CD4-positive, alpha-beta T cell treated with Interleukin-2 at 100 ng/mL for 4 hours (primary cell): ENCODE measurements at places on chromosomes 16 and 17.
A peak's percentile ranks its signal among the peaks of the same experiment; 100 is the strongest.

GRCh38 chr16:67514382-67514828 is 14.2 kb upstream of the RIPOR1 start:
- peak; percentile 85 for DNase-seq

DNA sequence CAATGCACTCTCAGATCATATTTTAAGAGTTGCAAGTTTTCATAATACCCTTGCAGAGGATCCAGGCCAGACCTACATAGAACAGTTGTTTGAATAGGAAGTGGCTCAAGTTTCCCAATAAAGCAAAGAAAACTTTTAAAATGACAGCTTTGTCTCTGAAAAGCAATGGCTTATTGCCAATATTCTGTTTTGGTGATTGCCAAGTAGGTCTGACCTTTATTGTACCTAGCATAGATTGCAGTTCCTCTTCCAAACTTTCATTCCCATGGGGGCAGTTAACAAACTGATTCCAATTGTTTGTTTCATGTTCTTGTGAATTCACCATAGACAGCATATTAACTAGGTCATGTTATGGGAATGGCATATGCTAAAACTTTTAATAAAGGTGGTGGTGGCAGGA is 664.6 kb upstream of the CA10 start:
- no peak for DNase-seq

GRCh38 chr16:64478252-64478906 is 643.5 kb downstream of the CDH11 start:
- no peak for DNase-seq

DNA sequence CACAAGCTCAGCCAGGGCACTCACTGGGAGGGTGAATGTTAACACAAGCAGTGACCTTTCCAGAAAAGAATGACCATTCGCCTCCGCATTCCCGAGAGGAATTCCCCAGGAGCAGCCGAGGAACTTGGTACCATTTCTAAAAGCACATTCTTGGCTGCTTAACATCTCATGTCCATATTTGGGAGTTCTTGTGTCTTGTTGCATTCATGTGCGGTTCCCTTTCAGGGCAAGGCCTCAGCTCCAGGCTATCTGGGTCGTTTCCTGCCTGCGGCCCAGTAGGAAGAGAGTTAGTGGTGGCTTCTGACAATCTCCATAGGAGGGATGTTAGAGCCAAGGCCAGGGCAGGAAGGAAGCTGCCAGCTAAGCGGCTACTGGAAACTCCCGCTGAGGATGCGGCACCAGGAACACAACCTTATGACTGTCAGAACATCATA is 27.8 kb upstream of the MEAK7 start:
- no peak for DNase-seq

GRCh38 chr17:67676305-67676704 is 41.4 kb upstream of the NOL11 start:
- no peak for DNase-seq

DNA sequence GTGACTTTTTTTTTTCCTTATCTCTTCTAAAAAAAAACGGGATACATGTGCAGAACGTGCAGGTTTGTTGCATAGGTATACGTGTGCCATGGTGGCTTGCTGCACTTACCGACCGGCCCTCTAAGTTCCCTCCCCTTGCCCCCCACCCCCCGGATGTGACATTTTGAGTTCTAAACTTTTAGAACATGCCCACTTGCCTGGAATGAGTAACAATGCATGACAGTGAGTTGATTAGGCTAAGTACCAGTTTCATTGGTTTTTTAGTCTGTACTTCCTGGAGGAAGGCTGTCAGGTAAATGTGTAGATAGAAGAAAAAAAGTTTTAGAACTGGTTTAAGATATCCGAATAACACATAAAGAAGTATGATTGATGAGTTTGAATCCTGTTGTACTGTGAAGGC is 4.0 kb downstream of the BPTF start:
- peak; percentile 51 for DNase-seq

DNA sequence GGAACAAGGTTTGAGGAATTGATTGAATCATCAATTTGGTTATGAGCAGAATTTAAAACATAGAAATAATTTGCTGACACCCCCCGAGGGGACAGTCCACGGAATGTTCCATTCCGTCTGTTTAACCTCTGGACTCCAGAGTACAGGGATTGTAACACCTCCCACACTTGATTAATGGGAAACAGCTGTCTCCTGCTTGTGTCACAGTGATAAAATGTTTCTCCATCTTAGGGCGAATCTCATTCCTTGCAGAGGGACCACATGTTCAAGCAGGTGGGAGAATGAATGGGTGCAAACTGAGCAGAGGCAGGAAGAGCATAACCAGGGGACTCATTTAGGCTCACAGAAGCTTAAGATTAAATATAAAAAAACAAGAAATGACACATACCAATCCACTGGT is 249.5 kb upstream of the RBFOX1 start:
- no peak for DNase-seq

GRCh38 chr16:23510164-23510914 is at the start of gene GGA2:
Gene GGA2 (minus strand): TSS chr16:23510494. CDS start chr16:23510411, 83 bp downstream.
- DNase-seq: peak; percentile 76

DNA sequence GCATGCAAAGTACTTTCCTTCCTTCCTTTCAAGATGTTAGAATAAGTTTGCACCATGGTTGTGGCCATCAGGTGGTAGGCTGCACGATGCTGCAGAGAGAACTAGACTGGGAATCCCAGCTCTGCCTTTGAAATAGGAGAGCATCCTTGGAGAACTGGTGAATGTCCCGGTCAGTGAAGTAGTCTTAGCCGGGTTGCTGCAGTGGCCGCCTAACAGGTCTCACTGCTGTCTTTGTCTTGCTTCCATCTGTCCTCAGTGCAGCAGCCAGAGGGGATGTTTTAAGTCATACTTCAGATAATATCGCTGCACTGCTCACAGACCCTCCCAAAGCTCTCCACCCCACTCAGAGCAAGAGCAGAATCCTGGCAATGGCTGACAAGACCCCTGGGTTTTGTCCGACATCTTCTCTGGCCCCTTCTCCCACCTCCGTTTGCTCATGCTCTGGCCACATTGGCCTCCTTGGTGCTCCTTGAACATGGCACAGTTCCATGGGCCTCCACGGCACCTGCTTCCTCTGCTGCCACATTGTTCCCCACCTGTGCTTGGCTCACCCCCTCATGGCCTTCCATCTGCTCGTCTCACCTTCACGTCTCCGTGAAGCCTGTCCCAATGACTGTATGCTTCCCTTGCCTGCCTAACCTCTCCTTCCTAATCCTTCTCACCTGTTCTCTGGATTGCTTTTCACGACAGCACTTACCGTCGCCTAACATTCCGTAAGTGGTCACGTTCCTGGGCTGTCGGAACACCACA is 439.8 kb downstream of the UTP18 start:
- no peak for DNase-seq

DNA sequence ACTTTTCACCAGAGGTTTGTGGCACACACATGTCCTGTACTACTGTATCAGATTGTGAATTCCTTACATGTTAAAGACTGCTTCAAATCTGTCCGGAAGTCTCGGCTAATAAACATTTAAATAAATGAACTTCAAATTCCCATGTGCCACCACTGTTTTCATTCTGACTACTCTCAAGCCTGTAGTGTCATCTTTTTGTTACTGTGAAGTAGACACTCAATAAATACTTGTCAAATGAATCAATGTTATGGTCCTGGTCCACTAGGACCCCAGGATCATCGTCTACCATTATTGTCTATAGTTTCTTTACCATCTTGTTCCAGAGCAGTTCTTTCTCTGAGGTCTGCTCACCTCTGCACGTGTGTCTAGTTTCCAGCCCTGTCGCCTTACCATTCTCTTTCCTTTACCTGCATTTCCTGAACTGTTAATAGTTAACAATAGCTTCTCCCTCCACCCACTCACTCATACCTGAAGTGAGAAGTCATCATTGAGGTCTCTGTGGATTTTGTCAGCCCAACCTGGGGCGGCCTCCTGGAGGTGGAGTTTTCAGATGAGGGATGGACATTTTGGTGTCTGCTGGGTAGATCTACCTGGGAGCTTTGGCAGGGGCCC is 333.0 kb downstream of the SEC14L1 start:
- DNase-seq: no peak

DNA sequence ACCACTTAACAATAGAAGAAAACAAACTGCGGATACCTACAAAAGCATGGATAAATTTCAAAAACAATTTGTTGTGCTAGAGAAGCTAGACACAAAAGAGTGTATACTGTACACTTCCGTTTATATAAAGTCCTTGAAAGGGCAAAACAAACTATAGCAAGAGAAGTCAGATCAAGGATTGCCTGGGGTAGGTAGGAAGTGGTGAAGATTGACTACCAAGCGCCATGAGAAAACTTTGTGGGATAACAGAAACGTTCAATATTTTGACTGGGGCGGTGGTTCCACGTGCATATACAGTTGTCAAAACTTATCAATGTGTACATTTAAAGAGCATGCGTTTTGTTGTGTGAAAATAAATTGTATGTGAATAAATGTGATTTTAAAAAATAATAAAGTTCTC is 55.6 kb upstream of the CCL2 start:
- DNase-seq: no peak

GRCh38 chr17:39872751-39873150 is 4.7 kb downstream of the ZPBP2 start:
- DNase-seq: no peak

DNA sequence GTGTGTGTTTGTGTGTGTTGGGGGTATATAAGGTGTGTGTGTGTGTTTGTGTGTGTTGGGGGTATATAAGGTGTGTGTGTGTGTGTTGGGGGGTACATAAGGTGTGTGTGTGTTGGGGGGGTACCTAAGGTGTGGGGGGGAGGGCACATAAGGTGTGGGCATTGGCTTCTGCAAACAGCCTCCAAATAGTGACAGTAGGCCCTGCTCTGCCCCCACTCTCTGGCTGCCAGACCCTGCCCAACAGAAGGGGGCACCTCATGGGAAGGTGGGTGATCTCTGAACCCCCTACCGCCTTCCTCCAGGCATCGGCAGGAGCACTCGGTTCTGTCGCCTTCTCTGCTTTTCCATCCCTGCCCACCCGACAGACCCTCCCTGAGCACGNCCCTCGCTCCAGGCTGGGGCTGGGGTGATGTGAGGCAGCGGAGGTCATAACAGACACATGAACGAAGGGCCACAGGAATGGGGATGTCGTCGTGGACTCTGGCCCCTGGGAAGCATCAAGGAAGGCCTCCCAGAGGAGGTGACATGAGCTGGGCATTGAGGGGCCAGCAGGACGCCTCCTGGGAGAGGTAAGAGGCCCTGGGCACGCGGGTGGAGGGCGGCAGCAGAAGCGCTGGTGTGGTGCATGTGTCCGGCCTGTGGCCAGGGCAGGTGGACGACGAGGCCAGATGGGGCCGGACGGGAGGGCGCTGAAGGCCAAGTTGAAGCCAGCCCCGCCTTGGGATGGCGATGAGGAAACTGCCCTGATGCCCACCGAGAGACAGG is 136.6 kb upstream of the RPH3AL start:
- peak; percentile 14 for DNase-seq

- peak; percentile 61 for DNase-seq
Measured at GRCh38 chr17:39667945-39668924, at the start of gene PNMT. Gene PNMT (plus strand): TSS chr17:39668453. CDS start chr17:39668476, 23 bp downstream.

GRCh38 chr17:9729735-9730420 is 61.5 kb downstream of the DHRS7C start:
- no peak for DNase-seq

DNA sequence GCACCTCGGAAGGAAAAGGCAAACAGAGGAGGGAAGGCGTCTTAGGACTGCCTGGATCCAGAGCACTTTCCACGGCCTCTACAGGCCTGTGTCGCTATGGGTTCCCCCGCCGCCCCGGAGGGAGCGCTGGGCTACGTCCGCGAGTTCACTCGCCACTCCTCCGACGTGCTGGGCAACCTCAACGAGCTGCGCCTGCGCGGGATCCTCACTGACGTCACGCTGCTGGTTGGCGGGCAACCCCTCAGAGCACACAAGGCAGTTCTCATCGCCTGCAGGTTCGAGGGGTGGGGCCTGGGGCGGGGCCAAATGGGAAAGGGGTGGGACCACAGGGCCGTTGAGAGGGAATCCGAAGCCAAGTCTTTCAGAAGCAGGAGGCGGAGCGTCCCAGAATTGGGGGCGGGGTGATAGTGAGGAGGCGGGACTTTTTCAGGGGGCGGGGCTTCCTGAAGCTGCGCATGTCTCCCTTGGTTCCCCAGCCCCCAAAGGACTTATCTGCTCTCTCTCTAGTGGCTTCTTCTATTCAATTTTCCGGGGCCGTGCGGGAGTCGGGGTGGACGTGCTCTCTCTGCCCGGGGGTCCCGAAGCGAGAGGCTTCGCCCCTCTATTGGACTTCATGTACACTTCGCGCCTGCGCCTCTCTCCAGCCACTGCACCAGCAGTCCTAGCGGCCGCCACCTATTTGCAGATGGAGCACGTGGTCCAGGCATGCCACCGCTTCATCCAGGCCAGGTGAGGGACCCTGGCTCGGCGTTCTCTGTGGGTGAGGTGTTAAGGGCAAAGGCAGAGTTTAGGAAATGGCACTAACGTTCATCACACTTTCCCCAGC is 939 bp downstream of the BCL6B start:
- peak; percentile 96 for DNase-seq

- no peak for DNase-seq
Measured at GRCh38 chr16:81158964-81159363, 62.8 kb upstream of the GCSH start.

DNA sequence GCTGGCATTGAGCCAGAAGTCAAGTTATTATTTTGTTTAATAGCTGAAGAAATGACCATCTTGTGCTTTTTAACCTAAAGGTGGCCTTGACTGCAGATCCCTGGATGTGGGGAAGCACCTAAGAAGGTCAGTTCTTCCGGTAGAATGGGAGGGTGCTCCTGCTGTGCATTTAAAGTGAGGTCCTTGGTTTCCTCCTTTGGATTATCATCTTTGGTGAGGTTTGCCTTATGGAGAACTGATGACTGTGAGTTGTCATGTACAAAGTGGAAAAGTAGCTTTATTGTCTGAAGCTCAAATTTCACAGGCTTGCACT is 66.5 kb downstream of the PCTP start:
- DNase-seq: no peak

- no peak for DNase-seq
Measured at GRCh38 chr17:78783711-78784324, 1.7 kb upstream of the CYTH1 start.

- DNase-seq: no peak
Measured at GRCh38 chr17:66782851-66783250, 52.1 kb upstream of the CACNG5 start.

GRCh38 chr17:18321309-18321708 is 6.2 kb downstream of the SMCR8 start:
- no peak for DNase-seq

- no peak for DNase-seq
Measured at GRCh38 chr16:66289986-66290385, 76.5 kb upstream of the CDH5 start.

DNA sequence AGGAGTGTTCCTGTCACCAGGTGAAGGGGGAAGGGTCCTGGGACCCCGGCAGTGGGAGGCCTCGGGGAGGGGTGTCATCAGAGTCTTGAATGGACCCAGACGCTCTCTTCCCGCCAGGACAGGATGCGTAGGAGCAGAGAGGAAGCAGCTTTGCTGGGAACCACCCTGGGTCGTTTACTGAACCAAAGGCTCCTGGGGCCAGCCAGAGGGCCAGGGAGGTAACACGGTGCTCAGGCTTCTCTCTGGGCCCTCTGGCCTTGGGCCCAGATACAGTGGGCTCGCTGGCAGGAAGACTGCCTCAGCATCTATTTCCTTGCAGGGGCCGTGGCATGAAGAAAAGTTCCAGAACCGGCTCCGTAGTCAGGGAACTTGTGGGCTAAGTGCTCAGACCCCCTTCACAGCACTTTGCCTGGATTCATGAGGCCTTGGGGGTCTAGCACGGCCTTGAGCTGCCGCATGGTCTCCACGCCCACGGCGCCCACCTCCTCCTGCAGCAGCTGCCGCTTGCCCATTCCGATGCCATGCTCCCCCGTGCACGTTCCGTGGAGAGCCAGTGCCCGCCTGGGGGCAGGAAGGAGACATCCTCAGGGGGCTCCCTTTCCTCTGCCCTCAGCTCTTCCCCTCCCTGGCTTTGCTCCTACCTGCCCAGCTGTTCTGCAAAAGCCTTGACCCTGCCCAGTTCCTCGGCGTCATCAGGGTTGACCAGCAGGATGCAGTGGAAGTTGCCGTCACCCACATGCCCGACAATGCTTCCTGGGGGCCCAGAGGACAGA is 4.4 kb downstream of the LDHD start:
- no peak for DNase-seq
